Kidney (tissue), 22 donors: ENCODE measurements at places on chromosomes 11 and 22. TPM values are rescaled to one million over a fixed set of nuclear protein-coding genes. Genes with fewer than 3 reads are reported as not detected.

Gene MIF
- 1,211 TPM for polyA plus RNA-seq

Gene MAJIN
- 0.80 TPM for polyA plus RNA-seq

Gene MRGPRE
- not detected for polyA plus RNA-seq

DNA sequence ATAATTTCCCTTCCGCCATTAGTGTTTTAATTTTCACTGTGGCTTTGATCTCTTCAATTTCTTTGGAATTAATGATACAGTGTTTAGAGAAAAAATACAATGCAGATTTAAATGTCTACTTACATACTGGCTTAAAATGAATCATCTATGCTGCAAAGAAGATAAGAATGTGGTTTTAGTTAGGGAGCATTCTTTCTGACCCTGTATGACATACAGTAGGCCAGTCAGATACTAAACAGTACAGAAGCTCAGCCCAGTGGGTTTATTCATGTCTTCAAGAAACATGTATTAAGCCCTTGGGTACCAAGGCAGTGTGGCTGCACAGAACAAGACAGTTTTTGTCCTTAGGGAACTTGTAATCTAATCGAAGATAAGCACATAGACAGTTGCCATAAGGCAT, 268.8 kb downstream of the DDX10 start:
- DNase-seq = no peak

Gene NR1H3
- polyA plus RNA-seq = 73.8 TPM

Gene SLC29A2
- 17.5 TPM for polyA plus RNA-seq

GRCh38 chr11:130426223-130426836, 2.1 kb downstream of the ADAMTS8 start:
- DNase-seq = no peak

Gene ADM2
- polyA plus RNA-seq = 10.6 TPM

GRCh38 chr22:36839356-36840073, 21.3 kb upstream of the NCF4 start:
- no peak for DNase-seq
